Esophagus squamous epithelium (tissue), 5 donors: ENCODE measurements at places on chromosomes 6 and 20.

DNA sequence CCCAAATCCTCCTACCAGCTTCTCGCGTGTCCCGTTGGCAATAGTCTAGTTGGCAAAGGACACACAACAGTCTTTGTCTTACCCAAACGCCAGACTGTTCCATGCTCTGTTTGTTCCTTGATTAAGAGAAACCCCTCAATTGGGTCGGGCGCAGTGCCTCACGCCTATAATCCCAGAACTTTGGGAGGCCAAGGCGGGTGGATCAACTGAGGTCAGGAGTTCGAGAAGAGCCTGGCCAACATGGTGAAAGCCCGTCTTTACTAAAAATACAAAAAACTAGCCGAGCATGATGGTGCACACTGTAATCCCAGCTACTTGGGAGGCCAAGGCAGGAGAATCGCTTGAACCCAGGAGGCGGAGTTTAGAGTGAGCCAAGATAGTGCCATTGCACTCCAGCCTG is 153.7 kb downstream of the GRM4 start:
- DNase-seq, result no peak

GRCh38 chr20:49624317-49624716 is 56.4 kb upstream of the PTGIS start:
- DNase-seq, result no peak

DNA sequence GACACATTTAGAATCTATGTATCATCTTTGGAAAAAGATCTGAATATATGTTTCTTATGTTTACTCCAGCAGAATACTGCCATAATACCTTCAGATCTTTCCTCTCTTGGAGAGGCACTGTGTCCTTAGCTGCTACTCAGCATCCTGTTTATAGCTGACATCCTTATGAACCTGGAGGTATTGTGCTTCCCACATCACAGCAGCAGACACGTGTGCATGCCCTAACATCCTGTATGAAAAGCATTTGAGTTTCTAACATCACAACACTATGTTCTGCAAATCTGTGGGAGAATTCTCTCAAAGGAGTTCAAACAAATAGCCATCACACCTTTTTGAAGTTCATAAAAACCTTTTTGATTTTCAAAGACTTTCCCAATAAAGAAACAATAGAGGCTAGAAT is 216.0 kb downstream of the GJA1 start:
- no peak for DNase-seq

DNA sequence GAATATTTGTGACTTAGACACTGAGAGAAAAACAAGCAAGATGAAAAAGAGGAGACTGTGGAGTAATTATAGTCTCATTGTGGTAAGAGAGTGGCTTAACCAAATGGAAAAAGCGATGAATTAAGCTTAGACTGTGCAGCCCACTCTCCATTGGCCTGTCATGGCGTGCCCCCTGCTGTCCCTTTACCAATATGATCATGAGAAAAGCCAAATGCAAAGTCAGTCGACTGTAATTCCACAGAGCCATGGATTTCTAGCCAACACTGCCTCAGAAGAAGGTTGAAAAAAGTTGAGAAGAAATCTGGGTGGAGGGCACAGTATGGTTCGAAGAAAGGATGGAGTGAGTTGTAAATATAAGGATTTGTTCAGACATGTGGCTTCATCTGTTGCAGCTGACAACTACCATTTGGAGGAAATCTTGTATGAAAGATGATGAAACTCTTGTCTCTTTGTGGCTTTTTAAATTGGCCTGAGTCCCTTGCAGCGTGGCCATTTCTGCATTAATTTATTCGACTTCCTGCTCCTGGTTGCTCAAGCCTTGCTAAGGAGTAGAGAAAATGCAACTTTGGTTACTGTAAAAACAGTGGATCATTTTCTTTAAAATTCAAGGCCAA is 251.4 kb downstream of the DOK5 start:
- no peak for DNase-seq

DNA sequence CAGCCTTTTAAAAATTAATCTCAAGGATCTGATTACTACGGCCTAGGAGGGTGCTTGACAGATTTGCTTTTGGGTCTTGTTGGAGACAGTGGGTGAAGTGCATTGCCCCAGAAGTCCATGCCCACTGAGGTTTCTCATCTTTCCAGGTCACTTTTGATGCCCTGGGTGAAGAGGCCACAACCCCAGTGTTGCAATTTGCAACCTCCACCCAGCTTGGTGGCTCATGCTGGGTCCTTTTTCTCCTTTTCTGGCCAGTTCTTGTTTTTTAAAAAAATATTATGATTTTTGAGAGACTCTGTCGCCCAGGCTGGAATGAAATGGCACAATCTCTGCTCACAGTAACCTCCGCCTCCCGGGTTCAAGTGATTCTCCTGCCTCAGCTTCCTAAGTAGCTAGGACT is 9.4 kb downstream of the STX11 start:
- no peak for DNase-seq

DNA sequence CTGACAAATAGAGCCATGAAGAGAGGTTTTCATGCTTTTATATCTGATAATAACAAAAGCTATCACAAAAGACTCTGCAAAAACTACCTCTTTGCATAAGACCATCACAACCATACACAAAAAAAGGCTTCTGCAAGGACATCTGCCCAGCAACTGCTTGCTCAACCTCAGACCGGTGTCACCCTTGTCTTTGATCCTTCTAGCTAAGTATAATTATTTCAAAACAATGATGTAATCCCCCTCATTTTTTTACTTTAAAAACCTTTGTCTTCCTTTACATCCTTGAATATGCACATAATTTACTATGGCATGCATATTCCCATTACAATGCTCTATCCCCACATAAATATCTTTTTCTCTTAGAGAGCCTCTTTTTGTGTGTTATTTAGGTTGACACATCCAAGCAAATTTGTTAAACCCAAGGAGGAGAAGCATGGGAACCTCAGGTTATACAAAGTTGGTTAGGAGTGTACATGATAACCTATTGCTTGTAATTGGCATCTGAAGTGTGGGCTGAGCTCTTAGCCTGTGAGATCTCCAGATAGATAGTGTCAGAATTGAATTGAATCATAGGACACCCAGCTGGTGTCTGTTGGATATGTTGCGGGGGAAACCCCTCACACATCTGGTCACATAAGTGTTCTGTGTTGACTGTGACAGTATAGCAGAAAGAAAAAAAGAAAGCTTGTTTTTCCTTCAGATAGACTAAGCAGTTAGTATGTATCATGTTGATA is 20.7 kb upstream of the CGA start:
- no peak for DNase-seq

DNA sequence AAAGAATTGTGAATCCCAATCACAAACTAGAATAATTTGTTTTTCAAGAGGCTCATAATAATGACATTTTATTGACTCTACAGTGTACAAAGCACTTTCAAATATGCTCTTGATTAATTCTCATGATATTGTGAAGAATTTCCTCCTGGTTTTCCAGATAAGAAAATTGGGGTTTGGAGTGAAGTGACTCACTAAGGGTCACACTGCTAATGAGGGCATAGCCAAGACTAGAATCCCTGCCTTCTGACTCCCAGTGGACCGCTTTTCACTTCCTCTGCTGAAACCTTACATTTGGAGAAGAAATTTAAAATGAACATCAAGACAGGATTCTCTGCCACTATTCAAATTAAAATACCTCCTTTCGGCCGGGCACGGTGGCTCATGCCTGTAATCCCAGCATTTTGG is 38.3 kb upstream of the LTV1 start:
- no peak for DNase-seq

GRCh38 chr6:105569706-105570105 is 166.8 kb upstream of the PREP start:
- DNase-seq, result no peak

DNA sequence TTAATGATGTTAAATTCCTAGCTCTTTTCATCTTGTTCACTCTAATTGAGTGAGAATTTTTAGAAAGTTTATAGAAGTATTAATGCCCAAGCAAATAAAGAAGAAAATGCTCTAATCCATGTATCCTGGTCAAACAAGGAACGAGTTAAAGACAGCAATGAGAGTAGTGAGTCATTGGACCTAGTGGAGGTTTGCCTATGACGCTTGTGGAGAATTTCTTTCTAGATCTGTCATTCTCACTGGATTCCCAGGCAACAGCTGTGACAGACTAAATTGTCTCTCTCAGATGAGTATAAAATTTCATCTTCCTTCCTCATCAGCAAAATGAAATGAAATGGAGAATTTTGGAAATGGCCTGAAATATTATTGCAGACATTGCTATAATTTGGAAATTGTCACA is 127.9 kb downstream of the COL19A1 start:
- DNase-seq, result no peak

GRCh38 chr6:39269961-39270360 is 40.7 kb upstream of the KCNK5 start:
- no peak for DNase-seq

DNA sequence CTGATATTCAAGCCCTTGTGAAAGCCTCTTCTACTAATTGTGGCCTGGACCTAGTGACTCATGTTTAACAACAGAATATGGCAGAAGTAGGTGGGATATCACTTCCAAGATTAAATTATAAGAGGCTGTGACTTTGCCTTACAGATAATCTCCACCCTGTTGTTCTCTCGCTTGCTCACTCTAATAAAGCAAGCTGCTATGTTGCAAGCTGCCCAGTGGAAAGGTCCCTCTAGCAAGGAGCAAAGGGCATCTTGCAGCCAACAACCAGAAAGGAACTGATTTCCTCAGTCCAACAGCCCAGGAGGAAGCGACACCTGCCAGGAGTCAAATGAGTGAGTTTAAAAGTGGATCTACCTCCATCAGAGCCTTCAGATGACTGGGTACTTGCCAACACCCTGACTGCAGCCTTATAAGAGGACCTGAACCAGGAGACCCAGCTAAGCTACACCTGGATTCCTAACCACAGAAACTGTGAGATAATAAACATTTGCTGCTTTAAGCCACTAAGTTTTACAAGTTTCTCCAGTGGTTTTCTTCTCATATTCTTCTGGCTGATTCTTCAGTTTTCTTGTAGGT is 112.6 kb downstream of the FRK start:
- DNase-seq, result no peak

DNA sequence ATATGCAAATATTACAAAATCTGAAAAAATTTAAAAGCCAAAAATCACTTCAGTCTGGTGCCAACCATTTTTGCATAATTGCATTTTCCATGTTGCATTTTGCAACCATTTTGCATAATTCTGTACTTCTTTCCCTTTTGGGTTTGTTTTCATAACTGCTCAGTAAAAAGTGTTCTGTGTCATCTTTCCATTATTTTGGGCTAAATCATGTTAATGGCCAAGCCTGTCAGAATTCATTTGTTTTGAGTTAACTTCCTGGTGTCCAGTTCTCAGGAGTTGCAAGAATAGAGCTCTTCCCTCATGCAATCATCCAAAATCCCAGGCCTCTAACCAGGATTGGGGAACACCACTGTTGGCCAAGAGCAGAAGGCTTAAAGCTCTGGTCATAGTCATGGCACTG is 133.6 kb downstream of the MTHFD1L start:
- DNase-seq, result no peak

DNA sequence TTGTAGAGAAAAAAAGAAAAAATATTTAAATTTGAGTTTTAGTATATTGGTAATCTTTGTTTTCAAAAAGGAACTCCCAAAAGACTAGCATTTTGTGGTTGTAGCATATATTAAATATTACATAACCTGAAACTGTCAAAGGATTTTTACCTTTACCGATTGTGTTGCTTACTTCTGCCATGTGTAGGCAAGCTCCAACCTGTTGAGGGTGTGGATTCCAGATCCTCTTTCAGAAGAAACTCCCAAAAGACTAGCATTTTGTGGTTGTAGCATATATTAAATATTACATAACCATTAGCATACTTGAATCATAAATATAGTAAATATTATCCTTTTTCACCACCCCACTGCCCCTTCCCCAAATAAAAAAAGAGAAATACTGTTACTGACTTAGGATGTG is 3.2 kb downstream of the DSE start:
- no peak for DNase-seq

DNA sequence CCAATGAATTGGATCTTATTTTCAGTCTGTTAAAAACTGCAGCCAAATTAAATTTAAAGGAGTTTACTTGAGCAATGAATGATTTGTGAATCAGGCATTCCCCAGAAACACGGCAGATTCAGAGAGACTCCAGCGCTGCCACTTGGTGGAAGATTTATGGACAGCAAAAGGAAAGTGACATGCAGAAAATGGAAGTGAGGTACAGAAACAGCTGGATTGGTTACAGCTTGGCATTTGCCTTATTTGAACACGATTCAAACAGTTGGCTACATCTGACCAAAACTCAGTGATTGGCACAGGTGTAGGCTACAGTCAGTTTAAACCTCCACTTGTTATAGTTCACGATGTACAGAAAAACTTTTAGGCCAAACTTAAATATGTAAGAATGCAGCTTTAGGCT is 257.6 kb upstream of the IMPG1 start:
- DNase-seq, result no peak

GRCh38 chr6:165581678-165582077 is 81.4 kb downstream of the PDE10A start:
- no peak for DNase-seq

DNA sequence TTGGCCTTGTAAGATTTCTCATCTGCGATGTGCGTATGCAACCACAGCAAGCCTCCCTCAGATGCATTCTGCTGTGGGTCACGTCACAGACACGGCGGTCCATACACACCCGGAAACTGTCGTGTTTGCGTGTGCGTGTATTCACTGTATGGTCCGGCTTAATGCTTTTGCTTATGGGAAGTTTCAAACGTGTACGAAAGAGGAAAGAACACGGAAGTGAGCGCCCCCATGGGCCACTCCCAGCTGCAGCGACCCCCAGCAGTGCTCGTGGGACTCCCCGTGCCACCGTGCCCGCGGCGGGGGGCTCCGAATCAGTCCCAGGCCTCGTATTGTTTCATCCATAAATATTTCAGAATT is 10.2 kb downstream of the DLL1 start:
- DNase-seq, result no peak

DNA sequence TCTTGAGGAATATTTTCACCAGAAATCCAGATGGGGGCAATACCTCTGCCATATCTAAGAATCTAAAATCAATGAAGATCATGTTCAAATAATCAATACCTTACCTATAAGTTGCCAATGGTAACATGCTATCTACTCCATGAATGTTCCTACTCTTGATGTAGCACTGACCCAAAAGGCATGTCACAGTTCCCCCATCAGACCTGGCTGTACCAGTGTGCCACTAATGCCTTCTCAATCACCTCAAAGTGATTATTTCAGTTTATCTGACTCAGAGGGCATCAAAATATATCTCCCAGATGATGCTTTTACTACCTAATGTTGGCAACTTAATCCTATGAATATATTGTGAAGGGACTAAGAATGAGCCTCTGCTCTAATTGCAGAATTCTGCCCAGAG is 5.5 kb downstream of the PDCD2 start:
- DNase-seq, result no peak
